Kidney (tissue), 22 donors: ENCODE measurements at places on chromosomes 11 and 22.

GRCh38 chr11:84549217-84549616, 1077.9 kb downstream of the DLG2 start:
- no peak for DNase-seq
- H3K36me3 ChIP-seq: no peaks in the 10 kb centered on the region
- H3K4me3 ChIP-seq: no peak overlapping the region
- no peaks in the 10 kb centered on the region for H3K27me3 ChIP-seq

GRCh38 chr11:128473636-128474035, 113.7 kb downstream of the ETS1 start:
- H3K36me3 ChIP-seq: no peaks in the 10 kb centered on the region
- no peak overlapping the region for H3K27ac ChIP-seq
- no peak overlapping the region for H3K4me3 ChIP-seq
- no peaks in the 10 kb centered on the region for H3K27me3 ChIP-seq
- no peak for DNase-seq

DNA sequence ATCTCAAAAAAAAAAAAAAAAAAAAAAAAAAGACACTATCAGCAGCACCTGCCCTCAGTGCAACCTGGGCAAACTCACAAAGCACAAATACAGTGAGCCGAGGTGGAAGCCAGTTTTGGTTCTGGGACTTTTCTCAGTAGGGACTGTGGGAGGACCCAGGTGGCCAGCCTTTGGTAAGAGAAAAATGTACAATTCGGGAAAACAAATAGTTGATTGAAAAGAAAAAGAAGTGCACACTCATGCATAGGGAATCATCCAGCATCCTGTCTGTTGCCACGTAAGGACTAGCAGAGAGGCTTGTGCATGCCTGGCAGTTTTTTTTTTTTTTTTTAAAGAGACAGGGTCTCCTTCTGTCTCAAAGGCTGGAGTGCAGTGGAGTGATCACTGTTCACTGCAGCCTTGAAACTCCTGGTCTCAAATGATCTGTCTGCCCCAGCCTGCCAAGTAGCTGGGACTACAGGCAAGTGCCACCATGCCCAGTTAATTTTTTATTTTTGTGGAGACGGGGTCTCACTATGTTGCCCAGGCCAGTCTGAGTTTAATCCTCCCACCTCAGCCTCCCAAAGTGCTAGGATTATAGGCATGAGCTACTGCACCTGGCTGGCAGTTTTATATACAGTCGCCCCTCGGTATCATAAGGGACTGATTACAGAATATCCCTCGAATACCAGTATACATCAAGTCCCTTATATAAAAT, 36.7 kb downstream of the TPST2 start:
- H3K27me3 ChIP-seq: no peaks in the 10 kb centered on the region
- no peak overlapping the region for H3K4me3 ChIP-seq
- DNase-seq: no peak
- peaks cover 28% of the 10 kb centered on the region for H3K4me1 ChIP-seq
- H3K36me3 ChIP-seq: no peaks in the 10 kb centered on the region

DNA sequence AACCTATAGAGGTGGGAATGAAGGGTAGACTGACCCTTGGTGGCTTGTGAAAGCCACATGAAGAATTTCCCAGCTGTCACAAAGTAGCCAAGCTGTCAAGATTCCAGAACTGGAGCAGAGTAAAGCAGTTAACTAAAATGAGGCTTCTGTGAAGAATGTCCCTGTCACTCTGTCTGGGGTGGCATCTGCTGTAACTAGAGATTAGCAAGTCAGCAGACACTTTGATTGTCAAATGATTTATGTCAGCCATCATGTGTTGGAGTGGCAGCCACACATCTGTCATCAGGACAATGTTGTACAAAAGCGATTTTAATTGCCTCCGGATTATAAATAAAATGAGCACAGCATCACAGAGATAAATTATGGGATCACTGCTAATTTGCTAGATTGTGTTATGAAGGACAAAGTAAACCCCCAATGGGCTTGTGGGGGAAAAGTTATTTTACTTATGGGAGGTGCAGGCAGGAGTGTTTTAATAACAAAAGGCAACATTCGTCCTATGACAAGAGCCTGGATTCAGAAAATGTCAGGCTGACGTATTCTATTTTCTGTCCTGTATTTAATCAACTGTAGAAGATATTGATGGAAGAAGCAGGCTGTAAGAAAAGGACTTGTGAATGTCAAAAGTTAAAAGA, 270.9 kb downstream of the FAM181B start:
- no peaks in the 10 kb centered on the region for H3K36me3 ChIP-seq
- H3K27me3 ChIP-seq: no peaks in the 10 kb centered on the region
- H3K27ac ChIP-seq: no peak overlapping the region
- DNase-seq: no peak
- no peaks in the 10 kb centered on the region for H3K4me1 ChIP-seq
- no peak overlapping the region for H3K4me3 ChIP-seq

DNA sequence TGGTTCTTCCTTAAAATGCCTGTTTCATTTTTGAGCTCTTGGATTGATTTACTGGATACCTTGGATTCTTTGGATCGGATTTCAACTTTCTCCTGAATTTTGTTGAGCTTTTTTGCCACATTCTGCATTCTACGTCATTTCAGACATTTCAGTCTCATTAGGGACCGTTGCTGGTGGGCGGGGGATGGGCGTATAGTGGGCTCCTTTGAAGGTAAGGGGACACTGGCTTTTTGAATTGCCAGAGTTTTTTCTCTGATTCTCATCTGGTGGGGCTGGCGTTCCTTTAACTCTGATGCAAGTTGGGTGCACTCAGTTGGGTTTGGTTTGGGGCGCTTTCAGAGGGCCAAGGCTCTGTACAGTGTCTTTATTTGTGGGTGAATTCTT, 216.5 kb downstream of the DYNC2H1 start:
- peaks cover 3% of the 10 kb centered on the region for H3K36me3 ChIP-seq
- H3K27ac ChIP-seq: no peak overlapping the region
- no peaks in the 10 kb centered on the region for H3K27me3 ChIP-seq
- H3K4me1 ChIP-seq: no peaks in the 10 kb centered on the region
- DNase-seq: peak; percentile 4

DNA sequence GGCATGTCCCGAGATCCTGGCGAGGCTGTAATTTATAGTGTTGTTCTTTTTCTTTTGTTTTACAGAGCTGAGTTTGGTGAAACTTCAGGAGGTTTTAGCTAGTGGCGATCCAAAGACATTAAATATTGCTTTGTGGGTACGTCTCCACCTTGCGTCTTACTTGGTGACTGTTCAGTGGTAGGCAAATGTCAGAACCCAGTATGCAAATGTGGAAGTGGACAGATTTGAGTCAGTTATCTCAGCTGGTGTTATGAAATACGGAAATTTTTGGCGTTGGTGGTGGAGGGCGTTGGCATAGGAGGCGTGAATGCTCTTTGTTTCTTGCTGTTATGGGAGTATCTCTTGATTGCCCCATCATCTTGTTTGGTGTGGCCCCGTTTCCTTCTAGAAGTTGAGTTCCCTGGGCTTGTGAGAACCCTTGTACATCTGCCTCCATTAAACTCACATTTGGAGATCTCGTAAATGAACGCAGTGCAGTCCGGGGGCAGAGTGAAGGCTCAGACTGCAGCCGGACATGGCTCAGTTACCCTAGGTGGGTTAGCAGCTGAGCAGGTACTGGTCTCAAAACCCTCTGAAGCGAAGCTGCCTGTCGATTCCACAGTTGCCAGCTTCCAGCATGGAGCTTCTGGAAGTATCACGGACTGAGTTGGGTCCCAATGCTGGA, 39.9 kb downstream of the PTPRJ start:
- peaks cover 13% of the 10 kb centered on the region for H3K4me1 ChIP-seq
- DNase-seq: no peak
- H3K36me3 ChIP-seq: no peaks in the 10 kb centered on the region
- H3K27me3 ChIP-seq: no peaks in the 10 kb centered on the region

DNA sequence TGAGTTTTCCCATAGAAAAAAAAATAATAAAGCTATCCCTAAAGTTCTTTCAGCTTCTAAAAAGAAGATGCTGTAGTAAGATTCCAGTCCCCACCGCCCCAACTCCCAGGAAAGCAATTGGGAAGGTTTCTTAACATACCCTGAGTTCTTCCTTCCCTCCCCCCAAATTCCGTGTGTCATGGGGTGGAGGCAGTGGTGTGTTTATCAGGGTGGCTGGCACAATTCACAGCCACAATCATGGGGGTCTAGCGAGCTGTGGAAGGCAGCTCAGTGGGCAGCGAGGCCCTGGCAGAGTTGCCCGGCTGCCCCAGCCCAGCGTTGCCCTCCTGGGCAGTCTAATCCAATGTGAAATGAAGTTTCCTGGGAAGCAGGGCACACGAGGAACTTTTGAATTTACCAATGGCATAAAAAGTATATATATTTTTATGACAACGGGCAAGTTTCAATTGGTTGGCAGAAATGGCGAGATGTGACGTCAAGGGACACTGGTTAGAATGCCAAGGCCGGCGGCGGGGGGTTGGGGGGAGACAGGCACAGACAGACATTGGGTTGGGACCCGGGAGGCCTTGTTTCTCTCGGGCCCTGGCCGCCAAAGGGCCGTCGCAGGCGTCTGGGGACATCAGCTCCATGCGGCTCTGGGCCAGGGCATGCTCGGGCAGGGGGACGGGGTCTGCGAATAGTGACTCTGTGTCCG, 80.7 kb upstream of the PPARA start:
- DNase-seq: no peak
- peak overlapping the region; percentile 35 for H3K4me3 ChIP-seq
- H3K36me3 ChIP-seq: peaks cover 2% of the 10 kb centered on the region
- H3K27me3 ChIP-seq: no peaks in the 10 kb centered on the region
- peak overlapping the region; percentile 97 for H3K27ac ChIP-seq
- H3K4me1 ChIP-seq: peaks cover 21% of the 10 kb centered on the region
